Femur (tissue), 1 donor: ENCODE measurements at places on chromosomes 12 and 14.

DNA sequence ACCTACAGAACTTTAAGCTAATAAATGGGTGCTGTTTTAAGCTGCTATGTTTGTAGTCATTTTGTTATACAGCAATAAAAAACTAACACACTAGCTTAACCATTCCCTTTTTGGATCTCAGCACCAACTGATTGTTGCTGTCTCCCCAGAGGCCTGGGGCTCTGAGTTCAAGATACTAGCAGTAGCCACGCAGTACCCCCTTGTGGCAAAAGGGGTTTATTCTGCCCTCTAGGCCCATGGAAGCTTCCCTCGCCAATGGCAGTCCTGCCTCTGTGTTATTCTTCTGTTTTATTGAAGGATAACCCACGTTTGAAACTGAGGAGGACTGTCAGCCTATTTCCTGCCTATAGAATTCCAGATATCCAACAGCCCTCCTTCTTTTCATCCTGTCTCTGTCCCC lies 455.3 kb upstream of the ATP2B1 start:
- no peak for DNase-seq

- DNase-seq: no peak
Measured at GRCh38 chr14:67345583-67345982, 14.0 kb downstream of the ATP6V1D start.

- DNase-seq: no peak
Measured at GRCh38 chr12:111268738-111269572, 99.9 kb downstream of the PHETA1 start.

GRCh38 chr14:95141684-95142083 lies 15.6 kb downstream of the DICER1 start:
- DNase-seq: no peak

- DNase-seq: no peak
Measured at GRCh38 chr12:26711072-26711471, 121.9 kb downstream of the ITPR2 start.

DNA sequence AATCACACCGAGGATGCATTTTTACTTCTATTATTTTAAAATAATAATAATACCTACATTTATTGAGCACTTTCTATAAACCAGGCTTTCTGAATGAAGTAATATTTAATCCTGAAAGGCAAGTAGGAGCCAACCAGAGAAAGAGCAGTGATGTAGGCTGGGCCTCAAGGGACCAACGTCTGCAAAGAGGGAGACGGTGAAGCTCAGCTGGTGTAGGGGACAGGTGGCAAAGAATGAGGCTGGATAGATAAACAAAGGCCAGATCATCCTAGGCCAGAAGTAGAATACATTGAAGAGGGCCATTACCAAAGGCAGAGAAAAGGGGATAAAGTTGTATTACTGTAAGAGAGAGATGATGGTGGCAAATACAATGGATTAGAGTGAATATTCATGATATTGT lies 810 bp upstream of the TMBIM4 start:
- no peak for DNase-seq

- DNase-seq: no peak
Measured at GRCh38 chr14:30484976-30485375, 74.0 kb upstream of the G2E3 start.

- no peak for DNase-seq
Measured at GRCh38 chr12:109302358-109302757, 6.7 kb downstream of the FOXN4 start.

- no peak for DNase-seq
Measured at GRCh38 chr12:106885026-106885425, 70.7 kb upstream of the TMEM263 start.

GRCh38 chr14:81435391-81436295 lies 35.5 kb upstream of the STON2 start:
- peak; percentile 78 for DNase-seq

DNA sequence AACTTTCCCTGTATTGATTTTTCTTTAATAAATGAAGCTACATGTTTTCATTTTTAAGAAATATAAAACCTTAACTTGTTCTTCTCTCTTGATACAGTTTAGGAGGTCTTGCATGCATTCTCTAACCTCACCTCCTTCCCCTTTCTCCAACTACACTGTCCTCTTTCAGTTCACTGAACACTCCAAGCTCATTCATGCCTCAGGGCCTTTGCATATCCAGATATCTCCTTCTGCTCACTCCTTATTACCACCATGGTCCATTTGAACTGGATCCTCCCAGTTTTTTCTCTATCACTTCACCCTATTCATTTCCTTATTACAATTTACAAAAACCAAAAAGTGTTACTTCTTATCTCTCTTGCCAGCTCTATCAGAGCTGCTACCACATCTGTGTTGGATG lies 242.9 kb upstream of the PLEKHG7 start:
- DNase-seq: no peak

GRCh38 chr14:104267895-104268294 lies 129.5 kb downstream of the KIF26A start:
- peak; percentile 37 for DNase-seq

DNA sequence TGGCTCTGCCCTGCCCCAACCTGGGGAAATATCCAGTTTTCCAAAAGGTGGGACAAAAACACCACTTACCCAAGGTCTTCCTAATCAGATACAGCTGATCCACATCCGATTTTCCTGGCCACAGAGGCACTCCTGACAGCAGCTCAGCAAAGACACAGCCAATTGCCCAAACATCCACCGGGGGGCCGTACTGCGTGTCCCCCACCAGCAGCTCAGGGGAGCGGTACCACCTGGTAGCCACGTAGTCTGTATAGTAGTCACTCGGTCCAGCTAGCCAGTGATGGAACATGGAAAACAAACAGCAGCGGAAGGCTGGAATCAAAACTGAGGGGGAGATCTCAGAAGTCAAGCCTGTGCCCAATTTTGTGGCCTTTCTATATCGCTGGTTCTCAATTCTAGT lies 28.8 kb downstream of the DMAC2L start:
- DNase-seq: no peak

DNA sequence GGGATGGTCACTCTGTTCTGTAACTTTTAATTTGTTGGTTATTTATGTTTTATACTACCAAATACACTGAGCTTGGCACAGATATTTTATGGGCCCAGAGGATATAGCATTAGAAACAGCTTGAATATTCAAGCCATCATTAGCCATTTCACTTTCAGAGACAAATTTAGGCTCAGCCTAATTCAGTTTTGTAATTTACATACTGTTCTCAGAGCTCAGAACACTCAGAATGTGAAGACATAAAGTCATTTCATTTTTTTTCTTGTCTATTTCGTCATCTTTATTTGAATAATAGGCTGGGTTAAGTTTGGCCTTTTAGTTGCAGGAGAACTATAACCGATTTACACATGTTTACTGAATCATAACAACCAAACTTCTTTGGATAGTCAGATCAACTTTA lies 361.7 kb downstream of the SNAPC1 start:
- no peak for DNase-seq

GRCh38 chr12:101819467-101819866 lies 11.3 kb downstream of the GNPTAB start:
- no peak for DNase-seq

DNA sequence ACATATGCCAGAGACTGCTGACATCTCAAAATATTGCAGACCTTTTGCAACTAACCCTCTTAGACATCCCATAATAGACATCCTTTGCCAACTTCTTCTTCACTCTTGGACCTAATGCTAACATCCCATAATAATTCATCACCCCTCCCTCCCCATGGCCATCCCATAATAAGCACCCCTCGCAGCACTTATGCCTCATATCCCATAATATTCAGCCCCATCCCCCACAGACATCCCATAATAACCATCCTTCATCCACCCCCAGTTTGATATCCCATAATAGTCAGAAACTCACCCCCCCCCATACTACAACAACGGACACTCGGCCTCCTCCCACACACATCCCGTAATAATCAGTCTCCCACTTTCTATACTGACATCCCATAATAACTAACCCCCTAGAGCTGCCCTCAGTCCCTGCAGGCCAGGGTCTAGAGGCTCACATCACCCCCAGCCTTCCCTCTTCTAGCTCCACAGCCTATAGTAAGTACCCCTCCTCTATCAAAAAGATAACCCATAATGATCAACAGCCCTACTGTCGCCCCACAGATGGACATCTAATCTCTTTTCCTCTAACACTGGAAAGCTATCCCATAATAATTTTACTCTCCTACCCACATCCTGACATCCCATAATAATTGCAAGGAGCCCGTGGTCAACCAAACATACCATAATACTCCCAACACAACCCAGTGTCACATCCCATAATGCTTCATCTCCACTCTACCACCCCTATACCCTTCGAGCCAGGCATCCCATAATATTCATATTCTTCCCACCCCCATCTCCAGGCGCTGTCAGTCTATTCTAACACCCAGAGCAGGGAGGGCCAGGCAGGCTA lies 792 bp upstream of the CHD4 start:
- DNase-seq: peak; percentile 67

DNA sequence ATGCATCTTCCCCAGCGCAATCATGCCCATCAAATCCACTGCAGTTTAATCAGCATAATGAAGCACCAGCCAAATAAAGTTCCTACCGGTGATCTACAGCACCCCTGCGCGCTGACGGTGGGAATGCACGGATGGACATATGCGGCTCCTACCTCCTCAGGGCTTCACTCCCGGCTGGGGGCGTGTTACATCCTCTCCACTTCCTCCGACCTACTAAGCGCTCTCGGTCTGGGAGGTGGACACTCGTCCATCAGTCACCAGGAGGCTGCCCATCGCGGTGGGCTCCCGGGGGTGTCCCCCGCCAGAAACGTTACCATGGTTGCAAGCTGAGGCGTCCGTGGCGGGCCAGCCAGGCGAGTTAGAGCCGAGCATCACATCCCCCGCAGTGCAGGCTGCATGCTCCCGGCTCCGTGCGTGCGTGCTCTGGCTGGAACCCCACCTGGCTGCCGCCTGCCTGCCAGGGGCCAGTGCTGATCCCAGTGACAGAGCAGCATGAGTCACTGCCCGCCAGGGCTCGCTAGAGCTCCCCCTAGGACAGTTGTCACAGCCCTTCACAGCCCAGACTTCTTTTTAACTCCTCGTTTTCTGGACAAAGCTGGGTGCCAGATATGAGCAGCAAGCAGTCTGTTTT lies 73.0 kb downstream of the CIT start:
- peak; percentile 77 for DNase-seq

DNA sequence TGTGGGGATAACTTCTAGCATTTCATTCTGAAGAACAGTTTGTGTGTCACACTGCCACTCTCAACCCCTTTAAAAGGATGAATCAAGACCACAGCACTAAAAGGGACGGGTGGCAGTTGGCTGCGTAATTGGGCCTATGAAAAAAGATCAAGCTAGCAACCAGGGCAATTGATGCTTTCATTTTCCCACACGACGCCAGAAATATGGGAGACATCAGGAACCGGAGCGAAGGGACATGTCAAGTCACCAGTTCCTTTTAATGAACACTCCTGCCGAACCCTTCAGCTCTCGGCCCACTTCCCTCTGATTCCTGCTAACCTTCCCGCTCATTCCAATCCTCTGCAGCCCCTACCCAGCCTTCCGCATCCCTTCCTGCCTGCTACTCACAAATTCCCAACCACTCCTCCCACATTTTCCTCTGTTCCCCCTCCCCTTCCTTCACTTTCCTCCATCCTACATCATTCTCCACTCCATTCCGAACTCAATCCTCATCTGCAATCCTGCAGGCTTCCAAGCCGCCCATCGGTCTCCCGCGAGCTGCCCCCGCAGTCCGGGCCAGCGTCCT lies 753 bp downstream of the CSRNP2 start:
- DNase-seq: no peak

- DNase-seq: no peak
Measured at GRCh38 chr14:58717211-58717610, 79.4 kb downstream of the DACT1 start.

DNA sequence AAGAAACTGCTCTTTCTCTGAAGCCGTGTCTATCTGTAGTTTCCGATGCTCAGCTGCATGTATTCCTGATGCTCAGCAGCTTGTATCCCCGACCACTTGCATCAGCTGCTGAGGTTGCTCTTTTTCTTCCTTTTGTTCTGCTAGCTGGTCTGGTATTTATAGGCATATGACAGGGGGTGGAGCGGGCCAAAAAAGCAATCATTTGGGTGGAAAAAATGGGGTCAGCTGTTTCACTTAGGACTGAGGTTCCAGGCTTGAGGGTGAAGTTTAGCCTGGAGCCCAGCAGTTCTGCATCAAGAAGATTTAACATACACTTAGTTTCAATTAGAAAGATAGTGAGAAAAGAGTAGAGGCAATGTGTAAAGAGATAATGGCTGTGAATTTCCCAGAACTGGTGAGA lies 23.6 kb upstream of the AMN1 start:
- no peak for DNase-seq

DNA sequence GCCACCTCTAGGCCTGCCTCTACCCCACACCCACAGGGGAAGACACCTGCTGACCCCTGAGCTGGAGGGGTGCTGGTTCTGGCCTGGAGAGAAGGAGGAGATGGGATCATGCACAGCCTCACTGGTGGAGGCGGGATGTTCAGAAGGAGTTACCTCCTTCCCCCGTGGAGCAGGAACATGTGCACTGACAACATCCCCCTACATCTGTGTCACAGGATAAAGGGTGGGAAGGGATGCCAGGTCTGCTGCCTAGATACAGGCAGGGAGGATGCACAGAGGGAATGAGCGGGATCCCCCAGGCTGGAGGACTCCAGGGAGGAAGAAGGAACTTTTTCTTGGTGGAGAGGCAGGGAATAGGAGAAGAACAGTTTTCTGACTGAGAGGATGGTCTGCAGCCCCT lies 8.8 kb downstream of the NRXN3 start:
- no peak for DNase-seq

- DNase-seq: no peak
Measured at GRCh38 chr12:104785886-104786285, 172.2 kb downstream of the SLC41A2 start.

DNA sequence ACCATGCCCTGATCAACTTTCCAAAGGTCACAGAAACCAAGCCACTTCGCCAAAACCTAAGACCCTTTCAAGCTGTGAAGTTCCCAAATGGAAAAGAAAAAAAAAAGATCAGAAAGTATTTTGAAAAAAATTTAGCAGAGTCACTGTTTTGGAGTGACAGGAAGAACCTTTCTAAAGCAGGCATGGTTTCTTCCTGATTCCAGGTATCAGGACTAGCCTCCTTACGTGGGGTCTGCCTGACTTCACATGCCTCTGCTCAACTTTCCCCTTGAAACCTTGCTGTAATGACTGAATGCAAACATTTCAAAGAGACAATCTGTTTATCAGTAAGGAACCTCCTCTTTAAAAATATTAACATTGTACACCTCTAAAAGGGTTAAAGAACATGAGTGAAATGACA lies 9.5 kb downstream of the CORO1C start:
- no peak for DNase-seq

GRCh38 chr12:80313209-80313608 lies 130.8 kb upstream of the PTPRQ start:
- DNase-seq: no peak

DNA sequence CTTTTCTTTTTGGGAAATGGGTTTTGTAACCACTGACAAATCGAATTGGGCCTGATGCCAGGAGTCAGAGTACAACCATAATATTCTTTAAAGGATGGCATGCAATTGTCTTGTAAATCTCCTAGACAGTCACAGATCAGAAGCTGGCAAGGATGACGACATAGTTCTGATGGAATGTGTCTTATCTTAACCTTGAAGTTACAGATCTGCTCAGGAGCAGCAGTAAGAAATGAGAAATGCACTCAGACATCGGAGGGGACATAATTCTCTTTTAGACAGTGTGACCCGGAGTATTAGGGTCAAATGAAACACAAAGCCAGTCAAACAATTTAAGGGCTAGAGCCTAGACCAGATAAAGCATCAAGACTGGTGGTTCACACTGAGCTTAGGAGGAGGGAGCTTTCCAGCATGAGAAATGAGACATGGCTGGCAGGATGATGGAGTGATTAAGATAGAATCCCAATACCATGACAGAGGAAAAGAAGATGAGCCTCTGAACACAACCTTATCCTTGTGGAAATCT lies 17.5 kb downstream of the CBX5 start:
- DNase-seq: no peak
